ENCODE measurements at places on chromosomes 7 and 10. TPM values are rescaled to one million over a fixed set of nuclear protein-coding genes. Genes with fewer than 3 reads are reported as not detected.

DNA sequence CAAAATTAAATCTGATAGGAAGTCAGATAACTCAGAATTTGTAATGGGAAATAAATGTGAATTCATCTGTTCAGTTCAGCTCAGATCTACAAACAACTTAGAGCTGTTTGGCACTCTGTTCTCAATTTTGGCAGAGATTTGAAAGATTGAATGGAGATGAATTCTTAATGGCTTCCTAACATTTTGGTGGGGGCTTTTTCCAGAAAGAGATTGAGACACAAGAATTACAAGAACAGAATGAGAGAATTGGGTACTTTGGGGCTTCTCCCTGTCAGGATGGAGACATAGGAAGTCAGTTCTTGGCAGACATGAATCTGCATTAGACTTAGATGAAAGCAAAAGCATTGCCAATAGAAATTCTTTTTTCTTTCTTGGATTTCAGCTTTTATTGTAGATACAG lies 39.0 kb upstream of the PTPRZ1 start:
- H3K27me3 ChIP-seq, result no peaks in the 10 kb centered on the region
- no peak overlapping the region for H3K4me3 ChIP-seq
- H3K4me1 ChIP-seq, result no peaks in the 10 kb centered on the region
- no peak overlapping the region for H3K27ac ChIP-seq
- DNase-seq, result no peak

DNA sequence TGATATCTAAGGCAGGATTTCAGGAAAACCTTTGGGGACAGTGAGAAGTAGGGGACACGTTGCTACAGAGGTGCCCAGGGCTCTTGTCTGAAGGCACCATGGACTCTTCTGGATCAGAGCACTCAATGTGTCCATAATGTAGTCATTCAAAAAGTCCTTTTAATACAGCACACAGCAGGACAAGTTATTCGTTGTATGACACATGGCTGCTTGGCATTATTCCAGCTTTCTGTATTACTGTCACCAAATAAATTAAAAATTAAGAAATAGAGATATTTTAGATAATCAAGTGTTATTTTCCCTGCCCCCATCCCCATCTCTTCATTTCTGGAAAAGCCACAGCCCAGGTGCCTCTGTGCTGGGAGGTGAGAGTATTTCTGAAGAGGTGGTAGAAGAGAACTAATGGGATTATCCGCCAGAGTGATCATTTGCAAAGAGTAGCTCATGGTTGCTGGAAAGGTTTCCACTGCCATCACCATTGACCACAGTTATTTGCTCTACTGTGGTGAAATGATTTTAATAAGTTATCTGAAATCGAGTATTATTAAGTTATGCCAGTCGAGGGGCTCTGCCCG lies 83.0 kb downstream of the CXCL12 start:
- no peaks in the 10 kb centered on the region for H3K4me1 ChIP-seq
- no peak for DNase-seq
- H3K27me3 ChIP-seq, result peaks cover 4% of the 10 kb centered on the region
- no peaks in the 10 kb centered on the region for H3K36me3 ChIP-seq
- no peak overlapping the region for H3K27ac ChIP-seq

DNA sequence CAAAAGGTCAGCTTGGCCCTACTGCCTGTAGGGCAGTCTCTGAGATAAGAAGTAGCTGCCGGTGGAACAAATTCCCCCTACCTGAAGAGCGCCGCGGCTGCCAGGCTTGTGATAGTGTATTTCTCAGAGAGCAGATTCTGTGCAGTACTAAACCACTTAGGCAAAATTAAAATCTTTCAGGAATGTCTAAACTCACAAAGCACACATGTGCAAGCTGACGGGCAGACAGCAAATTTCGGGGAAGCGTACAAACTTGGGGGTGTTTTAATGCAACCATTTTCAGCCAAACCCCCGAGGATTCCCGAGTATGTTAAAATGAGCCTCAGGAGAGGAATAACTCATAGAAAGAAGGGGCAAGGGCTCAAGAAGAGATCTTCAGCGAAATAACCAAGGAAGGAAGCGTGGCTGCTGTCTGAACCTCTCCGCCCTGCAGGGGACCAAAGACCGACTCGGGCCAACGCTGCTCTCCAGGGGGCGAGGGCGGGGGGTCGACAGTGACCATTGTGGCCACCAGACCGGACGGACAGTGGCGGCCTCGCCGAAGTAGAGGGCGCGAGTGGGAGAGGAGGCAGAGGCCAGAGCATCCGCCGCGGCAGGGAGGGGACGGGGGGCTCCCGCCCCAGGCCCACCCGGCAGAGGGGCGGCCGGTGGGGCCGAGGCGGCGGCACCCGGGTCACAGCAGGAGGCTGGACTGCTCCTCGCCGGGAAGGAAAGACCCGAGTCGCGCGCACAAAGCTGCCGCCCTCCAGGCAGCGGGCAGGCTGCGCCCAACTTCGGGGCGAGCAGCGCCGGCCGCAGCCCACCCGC lies 819 bp downstream of the HYCC1 start:
- H3K36me3 ChIP-seq, result no peaks in the 10 kb centered on the region
- H3K27ac ChIP-seq, result peak overlapping the region; percentile 77
- no peaks in the 10 kb centered on the region for H3K27me3 ChIP-seq
- peak overlapping the region; percentile 87 for H3K4me3 ChIP-seq
- DNase-seq, result peak; percentile 25

DNA sequence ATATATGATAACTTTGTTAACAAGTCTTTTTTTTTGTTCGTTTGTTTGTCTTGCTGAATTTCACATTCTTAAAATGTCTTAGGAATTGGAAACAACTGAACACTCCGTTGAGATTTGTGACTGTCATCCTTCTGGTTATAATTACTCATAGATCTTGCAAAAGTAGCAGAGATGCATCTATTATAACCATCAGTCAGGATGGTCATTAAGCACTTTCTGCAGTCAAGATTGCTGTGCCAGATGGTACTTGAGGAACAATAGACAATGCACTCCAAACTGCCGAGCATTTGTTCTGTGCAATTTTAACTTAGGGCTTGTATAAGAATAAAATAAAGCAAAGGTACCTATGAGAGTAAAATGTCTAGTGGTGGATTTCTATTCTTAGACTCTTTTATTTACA lies 710.1 kb upstream of the KCND2 start:
- H3K27me3 ChIP-seq, result no peaks in the 10 kb centered on the region
- no peak for DNase-seq
- H3K27ac ChIP-seq, result no peak overlapping the region

GRCh38 chr7:13872709-13873108 lies 116.8 kb downstream of the ETV1 start:
- H3K4me3 ChIP-seq, result no peak overlapping the region
- H3K36me3 ChIP-seq, result no peaks in the 10 kb centered on the region
- no peaks in the 10 kb centered on the region for H3K27me3 ChIP-seq
- DNase-seq, result no peak
- H3K27ac ChIP-seq, result no peak overlapping the region

GRCh38 chr7:156384706-156385105 lies 255.9 kb upstream of the RNF32 start:
- no peak overlapping the region for H3K4me3 ChIP-seq
- no peak for DNase-seq
- no peaks in the 10 kb centered on the region for H3K36me3 ChIP-seq
- H3K27ac ChIP-seq, result no peak overlapping the region

- no peak for DNase-seq
- H3K27ac ChIP-seq, result no peak overlapping the region
- H3K27me3 ChIP-seq, result no peaks in the 10 kb centered on the region
- H3K36me3 ChIP-seq, result no peaks in the 10 kb centered on the region
These were observed 66.1 kb upstream of the AQP1 start for GRCh38 chr7:30845426-30846135.

GRCh38 chr10:30558411-30558810 lies 71.1 kb downstream of the LYZL2 start:
- no peaks in the 10 kb centered on the region for H3K36me3 ChIP-seq
- no peaks in the 10 kb centered on the region for H3K27me3 ChIP-seq
- no peaks in the 10 kb centered on the region for H3K4me1 ChIP-seq

- no peaks in the 10 kb centered on the region for H3K27me3 ChIP-seq
- H3K27ac ChIP-seq, result no peak overlapping the region
- no peaks in the 10 kb centered on the region for H3K36me3 ChIP-seq
- H3K4me1 ChIP-seq, result no peaks in the 10 kb centered on the region
- no peak for DNase-seq
- no peak overlapping the region for H3K4me3 ChIP-seq
These were observed 78.3 kb downstream of the MMRN2 start for GRCh38 chr10:86878983-86879713.

DNA sequence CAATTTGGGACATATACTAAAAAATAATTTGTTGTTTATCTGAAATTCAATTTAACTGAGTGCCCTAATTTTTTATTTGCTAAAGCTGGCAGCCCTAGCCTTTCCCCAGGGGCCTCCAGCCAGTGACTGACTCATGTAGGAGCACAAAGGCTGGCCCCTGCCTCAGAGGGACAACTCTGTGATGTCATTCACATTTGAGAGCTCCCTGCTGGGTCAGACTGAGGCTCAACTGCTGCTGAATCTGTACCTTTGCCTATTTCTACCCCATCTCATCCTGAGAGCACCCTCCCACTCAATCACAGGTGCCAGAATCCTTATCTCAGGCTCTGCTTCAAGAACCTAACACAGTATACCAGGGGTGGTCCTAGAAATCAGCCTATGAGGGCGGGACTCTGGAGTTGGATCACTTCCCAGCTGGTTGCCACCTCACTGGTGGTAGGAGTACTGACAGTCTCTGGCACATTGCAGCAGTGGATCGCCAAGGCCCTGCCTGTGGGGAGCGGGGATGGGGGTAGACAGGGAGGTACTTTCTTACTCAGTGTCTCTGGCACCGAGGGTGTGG lies 11.6 kb downstream of the GCK start:
- peaks cover 11% of the 10 kb centered on the region for H3K27me3 ChIP-seq
- no peak overlapping the region for H3K27ac ChIP-seq
- H3K4me3 ChIP-seq, result no peak overlapping the region

GRCh38 chr7:30866939-30867338 lies 44.7 kb upstream of the AQP1 start:
- no peak overlapping the region for H3K4me3 ChIP-seq
- no peak overlapping the region for H3K27ac ChIP-seq
- H3K27me3 ChIP-seq, result no peaks in the 10 kb centered on the region
- no peaks in the 10 kb centered on the region for H3K4me1 ChIP-seq

GRCh38 chr10:1403508-1404322 lies 333.6 kb downstream of the ADARB2 start:
- DNase-seq, result no peak
- H3K4me3 ChIP-seq, result no peak overlapping the region
- H3K27ac ChIP-seq, result no peak overlapping the region
- H3K36me3 ChIP-seq, result no peaks in the 10 kb centered on the region
- no peaks in the 10 kb centered on the region for H3K4me1 ChIP-seq
- no peaks in the 10 kb centered on the region for H3K27me3 ChIP-seq

- H3K4me3 ChIP-seq, result no peak overlapping the region
- H3K36me3 ChIP-seq, result no peaks in the 10 kb centered on the region
- H3K27me3 ChIP-seq, result no peaks in the 10 kb centered on the region
- peak overlapping the region; percentile 68 for H3K27ac ChIP-seq
These were observed 121.6 kb downstream of the C10orf105 start for GRCh38 chr10:71597821-71598498.

GRCh38 chr10:24652381-24652957 lies 71.2 kb downstream of the ARHGAP21 start:
- H3K27ac ChIP-seq, result no peak overlapping the region
- H3K36me3 ChIP-seq, result no peaks in the 10 kb centered on the region
- H3K4me1 ChIP-seq, result no peaks in the 10 kb centered on the region
- no peaks in the 10 kb centered on the region for H3K27me3 ChIP-seq

DNA sequence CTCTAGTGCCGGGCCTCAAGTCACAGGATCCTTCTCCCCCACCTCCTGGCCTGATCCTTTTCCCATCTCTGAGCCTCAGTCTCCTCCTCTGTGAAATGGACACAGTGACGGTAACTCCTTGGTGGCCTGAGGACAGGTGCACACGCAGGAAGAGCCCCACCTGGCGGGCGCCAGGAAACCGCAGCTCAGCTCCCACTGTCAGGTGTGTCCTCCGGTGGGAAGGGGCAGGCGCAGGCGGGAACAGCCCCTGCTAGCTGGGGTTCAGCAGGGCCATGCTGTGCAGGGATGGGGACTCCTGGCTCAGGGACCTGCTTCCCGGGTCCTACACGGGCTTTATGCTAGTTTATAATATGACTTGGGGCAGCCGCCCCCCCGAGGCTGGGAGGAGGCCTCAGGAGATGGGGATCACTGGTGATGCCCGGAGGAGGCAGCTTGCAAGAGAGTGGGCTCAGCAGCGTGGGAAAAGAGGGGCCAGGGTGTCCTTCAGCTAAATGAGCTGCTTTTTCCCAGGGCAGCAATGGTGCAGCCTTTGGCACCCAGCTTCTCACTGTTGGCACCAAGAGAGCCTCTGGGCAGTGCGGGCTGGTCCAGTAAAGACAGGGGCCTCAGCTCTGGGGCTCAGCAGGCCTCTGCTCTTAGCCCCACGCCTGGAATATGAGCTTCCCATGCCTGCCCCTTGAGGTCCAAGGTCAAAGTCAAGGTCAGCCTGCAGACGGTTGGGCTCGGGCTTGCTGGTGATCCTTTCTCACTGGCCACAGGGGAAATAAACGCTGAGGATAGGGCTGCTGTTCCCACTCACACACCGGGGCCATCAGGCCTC lies 68.0 kb upstream of the FAM20C start:
- H3K36me3 ChIP-seq, result no peaks in the 10 kb centered on the region
- H3K4me3 ChIP-seq, result no peak overlapping the region
- peaks cover 5% of the 10 kb centered on the region for H3K4me1 ChIP-seq
- H3K27me3 ChIP-seq, result peaks cover 5% of the 10 kb centered on the region
- DNase-seq, result no peak

Gene CDK6
- total RNA-seq, result 42.0 TPM

Gene PLEKHS1
- under 0.01 TPM for total RNA-seq

Gene ITPRID1
- 0.05 TPM for total RNA-seq

Gene ANKRD1
- total RNA-seq, result 2.0 TPM

Gene FFAR4
- 0.14 TPM for total RNA-seq

Measured in thymus (tissue), 14 donors.